Stromal cell of bone marrow (primary cell): ENCODE measurements at places on chromosomes 7 and 10.
A peak's percentile ranks its signal among the peaks of the same experiment; 100 is the strongest.

- no peak for DNase-seq
Measured at GRCh38 chr10:32348297-32349198, 1.6 kb upstream of the EPC1 start.

- DNase-seq, result no peak
Measured at GRCh38 chr10:13946209-13946460, 359.4 kb downstream of the PRPF18 start.

- no peak for DNase-seq
Measured at GRCh38 chr7:10205696-10206095, 768.0 kb upstream of the PHF14 start.

DNA sequence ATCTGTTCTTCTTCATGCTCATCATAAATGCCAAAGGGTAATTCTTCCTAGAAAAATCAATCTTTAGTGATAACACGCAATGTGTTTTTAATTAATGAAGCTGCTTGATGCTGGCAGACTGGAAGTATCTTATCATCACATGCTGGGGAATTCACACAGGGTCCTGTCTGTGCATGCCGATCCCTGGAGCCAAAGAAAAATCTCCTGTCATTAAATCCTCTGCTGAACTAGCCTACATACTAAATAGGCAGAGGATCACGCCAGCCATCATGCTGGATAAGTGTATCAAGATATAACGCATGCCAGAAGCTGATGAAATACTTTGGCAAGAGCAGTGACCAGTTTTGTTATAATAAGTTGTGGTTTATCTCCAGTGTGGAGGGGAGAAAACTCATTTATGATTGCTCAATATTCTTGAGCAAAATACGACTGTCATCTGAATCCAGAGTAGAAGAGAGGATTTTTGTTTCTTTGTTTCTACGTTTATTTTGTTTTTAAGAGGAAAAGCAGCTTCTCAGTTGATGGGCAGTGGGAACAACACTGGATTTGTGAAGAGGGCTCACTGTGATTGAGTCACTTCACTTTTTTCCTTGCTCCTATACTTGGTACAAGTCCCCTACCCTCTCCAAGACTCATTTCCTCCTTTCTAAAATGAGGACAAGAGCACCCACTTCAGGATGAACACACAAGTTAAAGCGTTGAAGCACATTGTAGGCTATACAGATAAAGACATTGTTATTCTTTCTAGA, 649.1 kb downstream of the TNS3 start:
- peak; percentile 95 for DNase-seq

DNA sequence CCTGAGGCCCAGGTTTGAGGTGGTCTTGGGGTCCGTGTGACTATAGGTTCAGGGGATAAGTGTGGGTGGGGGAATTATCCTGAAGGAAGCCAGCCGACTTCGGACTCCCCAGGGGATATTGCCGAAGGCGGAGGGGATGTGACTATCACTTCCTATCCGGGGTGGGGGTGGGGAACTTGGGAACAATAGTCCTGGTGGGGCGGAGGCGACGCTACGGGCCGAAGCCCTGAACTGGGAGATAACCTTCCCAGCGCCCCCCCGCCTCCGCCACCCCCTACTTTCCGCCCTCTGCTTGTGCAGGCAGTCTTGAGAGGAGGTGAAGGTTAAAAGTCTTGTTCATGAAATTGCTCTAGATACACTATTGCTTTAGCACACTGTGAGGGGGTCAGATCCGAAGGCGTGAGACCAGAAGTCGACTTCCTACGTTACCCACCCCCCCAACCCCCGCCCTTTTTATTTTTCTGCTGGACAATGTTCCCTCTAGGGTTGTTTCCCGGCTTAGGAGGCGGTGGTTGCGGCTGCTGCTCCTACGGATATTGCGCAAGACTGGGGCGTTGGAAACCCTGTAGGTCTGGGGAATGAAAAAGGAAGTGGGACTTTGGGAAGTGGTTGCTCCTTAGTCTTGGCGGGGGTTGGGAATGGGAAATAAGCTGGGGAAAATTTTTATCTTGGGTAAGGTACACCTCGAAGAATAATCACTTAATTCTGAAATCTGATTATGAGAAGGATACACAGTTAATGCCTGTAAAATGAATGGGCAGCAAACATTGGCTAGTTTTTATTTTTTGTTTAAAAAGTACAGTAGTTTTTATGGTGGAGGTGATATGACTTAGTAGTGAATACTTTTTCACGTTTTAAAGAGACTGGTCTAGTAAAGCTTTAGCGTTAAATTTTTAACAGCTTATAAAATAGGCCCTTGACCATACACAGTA, 1.5 kb downstream of the PTPN12 start:
- peak; percentile 88 for DNase-seq

DNA sequence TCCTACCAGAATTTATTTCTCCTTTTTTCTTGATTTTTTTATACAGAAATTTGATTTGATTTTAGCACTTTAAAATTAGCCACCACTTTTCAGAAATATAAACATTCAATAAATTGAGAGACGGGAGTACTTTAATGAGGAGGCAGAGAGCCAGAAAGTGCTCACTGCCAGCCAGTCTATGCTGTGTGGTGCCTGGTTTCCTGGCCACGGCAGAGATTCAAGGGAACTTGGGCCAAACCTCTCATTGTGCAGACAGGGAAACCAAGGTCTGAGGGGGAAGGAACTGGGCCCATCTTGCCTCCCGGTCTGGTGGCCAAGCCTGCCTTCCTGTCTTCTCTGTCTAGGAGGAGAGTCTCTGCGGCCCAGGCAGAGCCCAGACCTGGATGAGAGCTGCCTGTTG, 25.9 kb downstream of the ADAMTS14 start:
- no peak for DNase-seq

- no peak for DNase-seq
Measured at GRCh38 chr7:34672430-34672829, 14.4 kb downstream of the NPSR1 start.

- DNase-seq, result no peak
Measured at GRCh38 chr10:86673827-86674581, 5.7 kb downstream of the LDB3 start.

- DNase-seq, result no peak
Measured at GRCh38 chr10:23413629-23414089, 25.2 kb upstream of the OTUD1 start.

DNA sequence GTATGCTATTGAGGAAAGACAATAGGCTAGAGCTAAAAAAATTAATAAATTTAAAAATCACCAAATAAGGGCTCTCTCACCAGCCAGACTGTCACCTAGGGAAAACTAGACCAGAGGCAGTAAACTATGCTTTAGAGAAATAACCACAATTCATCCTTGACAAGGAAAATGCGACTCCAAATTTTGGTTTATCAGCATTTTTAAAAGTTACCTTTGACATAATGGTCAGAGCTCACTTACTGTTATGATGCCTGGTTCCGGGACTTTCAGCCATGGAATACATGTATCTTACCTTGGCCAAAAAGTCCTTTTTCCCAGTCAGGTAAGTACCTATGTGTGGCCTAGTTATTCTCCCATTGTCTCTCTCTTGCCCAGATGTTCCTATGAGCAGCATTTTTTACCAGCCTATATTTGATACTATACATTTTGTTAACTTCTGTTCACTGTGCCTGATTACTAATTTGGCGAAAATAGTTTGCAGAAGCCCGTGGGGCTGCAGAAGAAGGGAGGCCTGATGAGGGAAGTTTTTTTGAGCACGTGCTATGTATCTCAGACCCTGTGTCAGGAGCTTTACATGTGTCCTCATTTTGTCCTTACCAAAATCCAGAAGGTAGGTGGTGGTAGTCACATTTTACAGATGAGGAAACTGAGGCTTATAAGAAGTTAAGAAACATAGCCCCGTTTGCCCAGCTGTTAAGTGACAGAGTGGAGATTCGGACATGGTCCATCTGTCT, 149.7 kb downstream of the CELF2 start:
- no peak for DNase-seq

- no peak for DNase-seq
Measured at GRCh38 chr7:77265666-77266065, 66.0 kb upstream of the FGL2 start.

GRCh38 chr10:61215246-61215645, 237.9 kb downstream of the TMEM26 start:
- DNase-seq, result no peak

DNA sequence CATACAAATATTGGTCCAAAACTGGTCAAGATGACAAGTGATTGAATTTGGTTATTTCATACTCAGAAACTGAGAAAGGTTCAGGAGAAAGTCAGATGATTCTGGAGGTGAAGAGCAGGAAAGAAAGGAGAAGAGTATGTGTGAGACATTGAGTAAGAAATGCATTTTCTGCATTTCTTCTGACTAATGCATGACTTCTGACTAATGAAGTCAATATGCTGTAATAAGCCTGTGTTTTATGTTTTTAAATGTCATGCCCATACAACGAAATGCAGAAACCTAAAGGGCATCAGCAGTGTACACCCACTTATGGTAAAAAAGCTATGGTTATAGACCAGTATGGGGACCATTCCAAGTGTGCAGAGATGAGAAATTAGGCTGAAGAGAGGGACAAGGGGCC, 1227.8 kb upstream of the SORCS1 start:
- no peak for DNase-seq

- DNase-seq, result no peak
Measured at GRCh38 chr7:86768394-86768793, 124.7 kb downstream of the GRM3 start.

DNA sequence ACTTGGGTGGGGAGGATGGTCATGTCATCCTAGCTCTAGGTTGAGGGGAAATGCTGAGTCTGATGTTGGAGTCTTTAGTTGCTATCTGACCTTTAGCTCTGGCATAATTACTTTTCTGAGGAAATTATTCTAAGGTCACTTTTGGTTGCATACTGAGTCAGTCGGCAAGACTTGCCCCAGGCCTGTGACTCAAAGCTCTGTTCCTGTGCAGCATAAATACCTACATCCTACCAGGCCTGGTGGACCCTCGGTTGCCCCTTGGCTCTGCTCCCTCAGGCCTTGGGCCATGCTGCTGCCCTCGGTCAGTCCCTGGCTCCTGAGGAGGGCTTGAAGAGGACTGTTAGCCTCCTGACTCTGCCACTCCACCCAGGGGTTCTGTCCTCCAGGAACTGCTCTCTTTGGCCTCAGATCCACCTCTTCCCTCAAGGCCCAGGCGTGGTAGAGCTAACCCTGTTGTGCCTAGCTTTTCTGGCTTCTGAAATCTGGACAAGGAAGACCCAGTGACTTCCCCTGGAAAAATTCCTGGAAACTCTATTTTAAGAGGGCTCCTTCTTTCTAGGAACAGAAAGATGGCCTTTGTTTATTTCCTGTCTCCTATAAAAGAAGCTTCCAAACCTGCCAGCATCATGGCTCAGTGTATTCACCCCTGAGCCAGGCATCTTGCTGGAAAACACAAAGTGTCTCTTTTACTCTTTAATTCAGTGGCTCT, 71.2 kb downstream of the TMEM178B start:
- DNase-seq, result no peak

DNA sequence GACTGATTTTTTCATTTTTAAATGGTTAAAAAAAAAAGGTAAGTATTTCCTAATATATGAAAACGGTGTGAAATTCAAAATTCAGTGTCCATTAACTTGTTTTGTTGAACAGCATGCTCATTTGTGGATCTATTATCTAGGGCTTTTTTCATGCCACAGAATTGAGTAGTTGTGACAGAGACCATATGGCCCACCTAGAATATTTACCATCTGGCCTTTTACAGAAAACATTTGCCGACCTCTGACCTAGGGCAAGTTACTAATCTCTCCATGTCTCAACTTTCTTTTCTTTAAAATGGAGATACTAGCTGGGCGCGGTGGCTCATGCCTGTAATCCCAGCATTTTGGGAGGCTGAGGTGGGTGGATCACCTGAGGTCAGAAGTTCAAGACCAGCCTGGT, 41.3 kb downstream of the GRK5 start:
- DNase-seq, result no peak

DNA sequence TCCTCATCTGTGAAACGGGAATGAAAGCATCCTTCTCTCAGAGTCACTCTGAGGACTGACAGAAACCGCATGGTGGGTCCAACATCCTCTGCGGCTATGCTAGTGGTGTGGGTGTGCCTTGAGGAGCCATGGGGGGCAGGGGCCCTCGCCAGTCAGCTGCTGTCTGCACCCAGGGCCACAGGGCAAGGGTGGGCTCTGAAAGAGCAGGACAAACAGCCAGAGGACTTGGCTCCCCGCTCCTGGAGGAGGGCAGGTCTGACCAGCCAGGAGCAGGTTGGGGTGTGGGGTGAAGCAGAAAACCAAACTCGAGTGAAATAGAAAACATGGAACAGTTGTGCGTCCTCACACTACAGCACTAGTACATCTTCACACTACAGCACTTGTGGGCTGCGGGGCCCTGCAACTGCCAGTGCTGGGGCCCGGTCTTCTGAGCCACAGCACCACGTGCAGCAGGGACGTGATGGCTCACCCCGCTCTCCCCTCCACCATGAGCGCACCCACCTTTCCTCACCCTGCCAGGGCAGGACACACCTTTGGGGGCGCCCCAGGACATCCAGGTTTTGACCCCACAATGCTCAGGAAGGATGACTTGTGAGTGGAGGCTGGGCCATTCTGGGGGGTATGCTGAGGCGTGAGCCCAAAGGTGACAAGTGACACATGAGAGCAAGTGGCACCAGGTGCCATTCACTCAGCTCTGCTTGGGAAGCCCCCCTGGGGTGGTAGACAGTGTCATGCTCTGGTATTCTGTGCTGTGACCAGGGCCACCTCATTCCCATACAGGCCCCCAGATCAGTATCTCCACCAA, 96.1 kb upstream of the RET start:
- no peak for DNase-seq

GRCh38 chr7:80128918-80129317, 5.7 kb upstream of the GNAI1 start:
- DNase-seq, result no peak

GRCh38 chr7:90843472-90843871, 247.4 kb downstream of the CDK14 start:
- no peak for DNase-seq

- DNase-seq, result no peak
Measured at GRCh38 chr7:130290745-130291144, 2.2 kb upstream of the CPA4 start.

DNA sequence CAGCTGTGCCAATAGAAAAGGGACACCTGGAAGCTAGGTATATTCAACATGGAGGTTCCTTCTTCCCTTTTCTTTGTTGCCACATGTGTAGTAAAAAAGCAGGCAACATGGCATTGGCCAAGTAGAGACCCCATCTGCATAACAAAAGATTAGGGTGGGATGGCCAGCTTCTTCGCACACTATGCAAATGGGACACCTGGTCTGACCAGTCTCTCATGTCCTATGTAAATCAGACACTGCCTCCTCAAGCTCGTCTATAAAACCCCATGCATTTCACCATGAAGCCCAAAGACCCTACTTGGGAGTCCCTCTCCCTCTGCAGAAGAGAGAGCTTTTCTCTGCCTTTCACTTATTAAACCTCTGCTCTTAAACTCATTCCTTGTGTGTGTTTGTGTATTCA, 53.9 kb downstream of the MYL10 start:
- DNase-seq, result no peak

DNA sequence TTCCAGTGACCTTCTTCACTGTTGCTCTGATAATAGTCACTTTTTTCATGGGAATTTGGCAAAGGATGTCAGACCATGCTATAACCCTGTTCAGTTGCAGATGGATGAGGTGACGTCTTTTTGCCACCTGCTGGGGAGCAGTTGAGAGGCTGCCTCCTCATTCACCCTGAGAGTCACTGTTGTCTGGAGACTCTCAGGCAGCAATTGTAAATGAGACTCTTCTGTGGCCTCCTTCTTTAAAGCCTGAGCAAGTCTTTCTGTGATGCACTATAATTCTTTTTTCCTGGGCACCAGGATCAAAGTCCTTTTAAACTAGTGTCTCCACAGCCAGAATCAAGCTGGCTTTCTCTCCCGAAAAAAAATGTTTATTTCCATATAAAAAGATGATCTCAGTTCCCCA, 345.1 kb downstream of the ARL4A start:
- no peak for DNase-seq

GRCh38 chr10:125700355-125700911, 17.5 kb upstream of the TEX36 start:
- DNase-seq, result no peak

- no peak for DNase-seq
Measured at GRCh38 chr10:78947733-78948132, 121.0 kb upstream of the ZMIZ1 start.
